ENCODE measurements at places on chromosomes 1 and 21.

DNA sequence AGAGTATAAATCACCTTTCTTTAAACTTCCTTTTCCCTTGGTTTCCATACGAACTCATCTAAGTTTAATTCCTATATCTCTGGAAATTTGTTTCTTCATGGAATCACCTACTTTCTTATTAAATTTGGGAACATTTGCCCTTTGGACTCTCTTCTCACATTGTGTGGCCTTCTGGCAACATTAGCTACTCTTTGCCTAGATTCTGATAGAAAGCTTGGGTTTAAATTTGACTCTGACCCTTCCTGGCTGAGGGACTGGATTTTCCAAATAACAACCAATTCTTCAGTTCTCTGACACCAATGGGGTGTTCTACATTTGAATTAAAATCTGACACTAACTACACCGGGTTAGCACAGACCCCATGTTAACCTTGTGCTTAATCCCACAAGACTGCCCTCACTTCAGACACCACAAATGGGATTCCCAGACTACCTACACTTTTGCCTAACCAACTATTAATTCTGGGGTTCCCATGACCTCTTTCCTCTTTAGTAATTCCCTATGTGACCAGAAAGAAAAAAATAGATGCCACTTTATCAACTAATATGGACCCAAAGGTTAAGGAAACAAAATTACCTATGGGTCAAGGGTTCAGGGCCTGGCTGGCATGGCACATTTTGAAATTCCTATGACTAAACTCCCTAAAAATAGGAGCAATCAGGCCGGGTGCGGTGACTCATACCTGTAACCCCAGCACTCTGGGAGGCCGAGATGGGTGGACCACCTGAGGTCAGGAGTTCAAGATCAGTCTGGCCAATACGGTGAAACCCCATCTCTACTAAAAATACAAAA is 9.7 kb upstream of the THEM4 start:
- DNase-seq = no peak

DNA sequence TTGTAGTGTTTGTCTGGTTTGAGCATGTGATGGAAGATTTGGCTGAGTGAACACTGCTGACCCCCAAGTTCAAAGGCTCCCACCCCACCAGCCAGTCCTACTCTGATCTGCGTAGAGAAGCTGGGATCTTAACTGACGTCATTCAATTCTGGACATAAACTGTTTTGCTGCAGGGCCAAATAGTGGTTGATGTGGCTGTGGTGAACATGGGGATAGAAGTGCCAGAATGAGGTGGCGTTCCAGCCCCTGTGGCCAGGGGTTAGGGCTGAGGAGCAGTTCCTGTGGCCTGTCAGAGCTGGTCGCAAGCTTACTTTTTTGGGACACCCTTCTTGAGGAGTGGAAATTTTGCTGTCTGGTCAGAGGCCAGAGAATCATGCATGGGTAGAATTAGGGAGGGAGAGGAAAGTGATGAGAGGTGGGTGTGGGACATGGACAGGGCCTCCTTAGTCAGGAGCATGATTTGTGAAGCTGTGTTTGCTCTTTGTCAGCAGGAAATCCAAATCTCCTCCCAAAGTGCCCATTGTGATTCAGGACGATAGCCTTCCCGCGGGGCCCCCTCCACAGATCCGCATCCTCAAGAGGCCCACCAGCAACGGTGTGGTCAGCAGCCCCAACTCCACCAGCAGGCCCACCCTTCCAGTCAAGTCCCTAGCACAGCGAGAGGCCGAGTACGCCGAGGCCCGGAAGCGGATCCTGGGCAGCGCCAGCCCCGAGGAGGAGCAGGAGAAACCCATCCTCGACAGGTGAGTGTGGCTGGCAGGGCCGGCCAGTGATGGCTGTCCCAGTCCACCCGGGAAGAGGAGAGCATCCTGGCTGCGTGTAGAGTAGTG is 25.9 kb downstream of the SZRD1 start:
- no peak for DNase-seq

DNA sequence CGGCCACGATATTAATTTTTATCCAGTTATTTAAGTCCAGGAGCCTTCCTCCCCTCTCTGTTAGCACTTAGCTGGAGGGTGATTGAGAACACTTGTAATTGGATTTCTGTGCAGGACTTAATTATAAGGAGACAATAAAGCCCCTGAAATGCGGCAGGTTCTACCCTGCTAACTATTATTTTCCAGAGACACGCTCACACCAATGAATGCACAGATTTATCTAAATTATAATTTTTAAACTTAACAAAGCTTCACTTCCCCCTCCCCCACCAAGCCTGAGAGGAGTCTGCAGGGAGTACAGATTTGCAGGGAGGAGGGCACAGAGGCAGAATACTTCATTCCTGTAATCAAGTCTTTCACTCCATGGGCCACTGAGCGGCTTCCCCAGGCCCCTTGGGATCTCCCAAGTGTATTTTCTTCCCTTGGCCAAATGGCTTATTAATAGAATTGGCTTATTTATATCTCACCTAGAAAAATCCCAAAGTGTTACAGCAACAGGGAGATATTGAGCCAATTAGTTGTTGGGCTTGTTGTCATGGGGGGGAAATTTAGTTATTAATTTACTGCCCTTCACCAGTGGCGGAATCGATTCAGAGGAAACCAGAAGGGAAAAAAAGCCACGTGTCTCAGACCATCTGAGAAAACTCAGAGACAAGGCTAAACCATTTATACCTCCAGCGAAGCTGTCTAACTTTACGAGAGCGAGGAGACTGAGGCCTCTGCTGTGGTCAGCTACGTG is 99.0 kb upstream of the CD34 start:
- no peak for DNase-seq

- DNase-seq = no peak
Measured at GRCh38 chr1:210218047-210218446, 14.5 kb upstream of the SERTAD4 start.

DNA sequence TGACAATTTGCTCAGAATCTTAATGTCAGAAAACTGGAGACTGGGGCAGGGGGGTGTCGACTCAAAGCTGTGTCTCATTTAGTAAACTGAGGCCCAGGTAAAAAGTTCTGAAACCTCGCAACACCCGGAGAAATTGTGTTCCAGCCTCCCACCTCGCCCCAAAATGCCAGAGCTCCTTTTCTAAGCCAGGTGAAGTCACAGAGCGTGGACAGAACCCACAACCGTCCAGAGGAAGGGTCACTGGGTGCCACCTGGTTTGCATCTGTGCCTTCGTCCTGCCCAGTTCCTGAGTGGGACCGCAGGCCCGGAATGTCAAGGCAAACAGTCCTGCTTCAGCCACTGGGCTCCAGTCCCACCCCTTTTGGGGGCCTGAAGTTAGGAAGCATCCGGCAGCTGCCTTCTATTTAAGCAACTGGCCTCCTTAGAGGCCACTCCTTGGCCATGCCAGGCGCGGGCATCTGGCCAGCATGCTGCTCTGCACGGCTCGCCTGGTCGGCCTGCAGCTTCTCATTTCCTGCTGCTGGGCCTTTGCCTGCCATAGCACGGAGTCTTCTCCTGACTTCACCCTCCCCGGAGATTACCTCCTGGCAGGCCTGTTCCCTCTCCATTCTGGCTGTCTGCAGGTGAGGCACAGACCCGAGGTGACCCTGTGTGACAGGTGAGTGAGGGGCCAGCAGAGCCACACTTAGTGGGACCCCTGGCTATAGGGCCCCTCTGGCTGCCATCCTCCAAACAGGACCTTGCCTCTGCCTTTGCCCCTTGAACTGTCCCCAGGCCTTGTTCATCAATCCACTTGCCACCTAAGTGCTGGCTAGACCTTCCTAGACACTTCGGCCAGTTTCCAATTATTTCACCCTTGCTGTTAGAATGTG is at the start of gene TAS1R1:
TAS1R1 (plus strand) TSS at position 401 of the 872 bp plus-strand sequence; CDS start at position 468, 67 bp downstream.
- DNase-seq = no peak

DNA sequence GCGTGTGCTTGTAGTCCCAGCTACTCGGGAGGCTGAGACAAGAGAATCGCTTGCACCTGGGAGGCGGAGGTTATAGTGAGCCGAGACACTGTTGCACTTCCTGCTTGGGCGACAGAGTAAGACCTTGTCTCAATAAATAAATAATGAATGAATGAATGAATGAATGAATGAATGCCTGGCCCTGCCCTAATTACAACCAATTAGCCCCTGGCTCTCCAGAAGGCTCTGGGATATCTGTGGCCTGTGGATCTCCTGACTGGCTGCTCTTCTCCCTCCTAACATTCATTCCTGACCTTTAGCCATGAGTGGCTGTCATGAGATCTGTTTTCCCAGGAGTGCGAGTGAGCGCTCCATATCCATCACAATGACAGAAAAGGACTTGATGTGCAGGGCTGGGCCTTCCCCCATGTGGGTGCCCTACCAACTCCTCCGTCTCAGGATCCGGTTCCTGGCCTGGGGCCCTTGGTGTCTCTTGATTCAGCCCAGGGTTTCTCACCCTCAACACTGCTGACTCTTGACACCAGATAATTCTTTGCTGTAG is 243.6 kb upstream of the TMEM51 start:
- no peak for DNase-seq

DNA sequence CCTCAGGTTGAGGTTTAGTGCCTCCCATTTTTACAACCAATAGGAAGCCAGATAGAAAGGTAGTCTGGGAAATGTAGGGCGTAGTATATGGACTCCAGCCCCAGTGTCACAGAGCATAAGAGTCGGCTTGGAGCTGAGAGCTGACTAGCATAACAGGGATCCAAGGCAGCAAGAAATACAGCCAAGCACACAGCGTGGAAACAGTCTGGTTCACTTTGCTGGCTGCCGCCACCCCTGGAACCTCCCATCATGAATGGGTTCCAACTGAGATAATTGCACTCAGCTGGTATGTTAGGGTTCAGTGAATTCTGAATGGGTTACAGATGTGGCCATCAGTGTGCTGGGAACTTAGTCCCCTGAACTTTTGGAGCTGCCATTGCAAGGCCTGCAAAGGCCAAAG is 76.7 kb upstream of the GPR88 start:
- DNase-seq = no peak

- DNase-seq = no peak
Measured at GRCh38 chr1:180620581-180620980, 11.2 kb upstream of the XPR1 start.

DNA sequence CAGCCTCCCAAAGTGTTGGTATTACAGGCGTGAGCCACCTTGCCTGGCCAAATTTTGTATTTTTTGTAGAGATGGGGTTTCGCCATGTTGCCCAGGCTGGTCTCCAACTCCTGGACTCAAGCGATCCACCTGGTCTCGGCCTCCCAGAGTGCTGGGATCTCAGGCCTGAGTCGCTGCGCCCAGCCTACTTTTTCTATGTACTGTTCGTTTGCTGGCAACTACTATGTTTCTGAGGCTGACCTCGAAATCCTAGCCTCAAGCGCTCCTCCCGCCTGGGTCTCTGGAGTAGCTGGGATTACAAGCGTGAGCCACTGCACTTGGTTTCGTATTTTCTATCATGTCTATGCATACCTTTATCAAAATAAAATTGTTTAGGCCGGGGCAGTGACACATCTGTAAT is 675 bp upstream of the TEKT2 start:
- no peak for DNase-seq

GRCh38 chr1:217943361-217943760 is 312.2 kb downstream of the SPATA17 start:
- DNase-seq = no peak

DNA sequence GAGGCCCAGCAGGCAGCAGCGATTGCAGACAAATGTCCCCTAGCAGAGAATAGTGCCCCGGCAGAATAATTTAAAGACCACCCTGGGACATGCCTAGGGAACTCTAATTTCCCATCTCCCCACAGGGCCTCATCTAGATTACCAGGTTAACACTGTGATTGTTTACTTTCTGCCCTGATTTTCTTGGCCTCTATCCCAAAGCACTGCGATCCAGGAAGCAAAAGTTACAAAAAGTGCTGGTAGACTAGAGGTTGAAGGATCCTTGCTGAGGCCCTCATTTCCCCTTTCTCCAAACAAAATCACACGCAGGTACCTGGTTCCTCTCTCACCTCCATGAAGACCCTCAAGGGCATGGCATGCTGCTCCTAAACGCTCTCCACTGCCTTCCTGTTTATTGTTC is 229.7 kb downstream of the C1orf94 start:
- DNase-seq = no peak

- no peak for DNase-seq
Measured at GRCh38 chr1:23118957-23119792, 49.5 kb downstream of the LUZP1 start.

GRCh38 chr1:109664671-109665070 is 3.2 kb upstream of the GSTM2 start:
- DNase-seq = no peak

DNA sequence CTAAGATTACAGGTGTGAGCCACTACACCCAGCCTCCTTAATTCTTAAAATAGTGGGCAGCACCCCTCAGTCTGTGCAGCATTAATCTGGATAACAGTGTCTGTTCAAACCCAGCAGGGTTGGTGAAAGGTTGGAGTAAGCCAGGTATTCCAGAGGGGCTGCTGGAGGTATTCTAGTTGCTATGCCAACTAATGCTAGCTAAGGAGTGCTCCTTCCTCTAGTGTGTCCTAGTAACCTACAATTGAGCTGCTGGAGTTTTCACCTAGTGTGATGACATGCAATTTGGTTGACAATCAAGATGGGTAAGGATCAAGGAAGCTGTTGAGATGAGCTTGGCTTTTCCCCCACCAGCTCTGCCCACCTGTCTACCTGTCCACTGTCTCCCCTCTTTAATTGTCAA is 100.2 kb upstream of the IPO9 start:
- no peak for DNase-seq

DNA sequence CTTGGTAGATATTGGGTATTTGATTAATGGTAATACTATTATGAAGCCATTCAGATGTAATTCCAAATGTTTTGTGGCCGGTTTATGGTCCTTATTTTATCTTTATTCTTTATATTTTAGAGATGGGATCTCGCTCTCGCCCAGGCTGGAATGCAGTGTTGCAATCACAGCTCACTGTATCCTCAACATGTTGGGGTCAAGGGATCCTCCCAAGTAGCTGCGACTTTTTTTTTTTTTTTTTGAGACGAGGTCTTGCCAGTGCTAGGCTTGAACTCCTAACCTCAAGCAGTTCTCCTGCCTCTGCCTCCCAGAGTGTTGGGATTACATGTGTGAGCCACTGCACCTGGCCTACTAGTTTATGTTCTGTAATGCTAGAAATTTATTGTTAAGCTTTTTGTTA is 4.7 kb downstream of the DDI2 start:
- no peak for DNase-seq

DNA sequence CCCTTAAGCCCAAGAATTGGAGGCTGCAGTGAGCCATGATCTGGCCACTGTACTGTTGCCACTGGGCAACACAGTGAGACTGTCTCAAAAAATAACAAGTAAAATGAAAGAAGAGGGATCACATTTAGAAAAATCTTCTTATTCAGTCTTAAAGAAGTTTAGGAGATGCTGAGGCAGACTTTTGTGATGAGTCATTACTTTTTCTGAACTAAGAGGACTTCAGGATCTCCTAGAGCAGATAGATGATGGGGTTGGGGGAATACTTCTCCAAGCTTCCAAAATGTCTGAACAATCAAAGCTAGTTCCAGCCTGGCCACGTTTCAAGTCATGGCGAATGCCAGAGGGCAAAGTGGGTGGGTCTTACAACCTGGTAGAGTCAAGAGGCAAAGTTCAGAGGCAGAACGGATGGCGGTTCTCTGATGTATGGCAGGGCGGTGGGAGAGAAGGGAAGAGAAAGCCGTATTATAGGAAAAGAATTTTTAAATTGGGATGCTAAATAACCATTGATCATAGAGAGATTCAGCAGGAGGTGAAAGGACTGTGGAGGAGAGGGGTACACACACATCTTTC is 2.1 kb upstream of the CIART start:
- no peak for DNase-seq

Measured in bone marrow (tissue), 2 donors.